Upper lobe of left lung (tissue), 6 donors: ENCODE measurements at places on chromosomes 7 and 10.
A peak's percentile ranks its signal among the peaks of the same experiment; 100 is the strongest.

- no peaks in the 10 kb centered on the region for H3K27me3 ChIP-seq
- peaks cover 12% of the 10 kb centered on the region for H3K4me1 ChIP-seq
- no peaks in the 10 kb centered on the region for H3K36me3 ChIP-seq
- DNase-seq: no peak
Measured at GRCh38 chr7:102040569-102040968, 223.1 kb downstream of the CUX1 start.

DNA sequence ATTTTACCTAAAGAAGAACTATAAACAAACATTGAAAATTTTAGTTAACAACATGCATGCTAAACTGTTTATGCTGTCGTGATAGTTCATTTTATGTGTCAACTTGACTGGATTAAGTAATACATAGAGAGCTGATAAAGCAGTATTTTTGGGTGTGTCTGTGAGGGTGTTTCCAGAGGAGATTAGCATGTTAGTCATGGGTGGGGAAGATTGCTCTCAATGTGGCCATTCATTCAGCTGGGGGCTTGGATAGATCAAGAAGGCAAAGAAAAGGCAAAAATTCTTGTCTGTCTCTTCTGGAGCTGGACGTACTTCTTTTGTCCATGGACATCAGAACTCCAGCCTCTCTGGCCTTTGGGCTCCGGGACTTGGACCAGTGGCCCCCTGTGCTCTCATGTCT, 172.9 kb upstream of the SEMA3E start:
- no peaks in the 10 kb centered on the region for H3K27me3 ChIP-seq
- H3K36me3 ChIP-seq: no peaks in the 10 kb centered on the region
- no peak overlapping the region for H3K27ac ChIP-seq
- DNase-seq: no peak

DNA sequence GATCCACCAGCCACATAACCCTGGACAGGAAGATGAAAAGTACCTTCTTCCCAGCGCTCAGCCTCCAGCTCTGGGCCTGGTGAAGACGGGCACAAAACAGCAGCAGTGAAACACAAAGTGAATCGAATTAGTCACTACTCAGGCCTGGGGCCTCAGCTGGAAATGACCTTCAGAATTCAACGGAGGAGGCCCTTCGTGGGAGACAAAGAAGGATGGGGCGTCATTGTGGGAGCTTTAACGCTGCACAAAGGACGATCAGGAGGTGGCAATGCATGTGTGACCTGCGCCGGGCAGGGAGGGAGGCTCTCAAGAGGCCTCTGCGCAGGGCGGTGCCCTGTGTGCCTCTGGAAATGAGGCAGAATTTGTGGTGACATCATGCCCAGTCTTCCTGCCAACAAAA, 161.9 kb downstream of the DNAJB6 start:
- H3K4me3 ChIP-seq: no peak overlapping the region
- H3K36me3 ChIP-seq: no peaks in the 10 kb centered on the region
- H3K4me1 ChIP-seq: peaks cover 3% of the 10 kb centered on the region
- H3K27me3 ChIP-seq: no peaks in the 10 kb centered on the region

GRCh38 chr7:98276241-98276761, 5.2 kb upstream of the BRI3 start:
- H3K27ac ChIP-seq: peak overlapping the region; percentile 78
- no peaks in the 10 kb centered on the region for H3K27me3 ChIP-seq
- no peaks in the 10 kb centered on the region for H3K36me3 ChIP-seq
